ENCODE measurements at places on chromosomes 7 and 10.

GRCh38 chr7:155878674-155879073 is 66.4 kb upstream of the SHH start:
- DNase-seq, result no peak

DNA sequence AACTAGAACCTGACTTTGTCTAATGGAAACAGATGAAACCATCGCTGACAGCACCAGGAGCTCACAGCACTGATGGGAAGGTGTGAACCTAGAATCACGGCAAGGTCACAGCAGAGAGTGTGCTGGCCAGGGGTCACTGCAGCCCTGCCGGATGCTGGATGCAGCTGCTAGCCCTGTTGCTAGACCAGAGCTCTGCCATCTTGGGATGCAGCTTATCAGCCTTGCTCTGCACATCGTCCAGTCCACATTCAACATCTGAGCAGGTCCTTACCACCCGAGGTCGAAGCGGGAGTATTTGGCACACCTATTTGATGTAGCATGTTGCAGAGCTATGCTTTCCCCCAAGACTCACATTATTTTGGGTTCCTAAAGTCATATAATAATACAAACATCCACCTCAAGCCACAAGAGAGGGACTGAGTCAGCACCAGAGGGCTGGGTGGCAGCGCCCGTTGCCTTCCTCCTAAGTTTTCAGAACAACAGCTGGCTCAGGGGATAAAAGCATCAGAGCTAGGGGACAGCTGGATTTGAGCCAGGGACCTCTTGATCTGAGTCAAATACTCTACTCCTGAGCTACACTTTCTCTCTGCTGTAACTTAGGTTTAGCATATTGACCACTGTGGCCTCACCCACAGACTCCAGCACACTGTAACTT is 135.3 kb downstream of the ZNF467 start:
- DNase-seq, result no peak

DNA sequence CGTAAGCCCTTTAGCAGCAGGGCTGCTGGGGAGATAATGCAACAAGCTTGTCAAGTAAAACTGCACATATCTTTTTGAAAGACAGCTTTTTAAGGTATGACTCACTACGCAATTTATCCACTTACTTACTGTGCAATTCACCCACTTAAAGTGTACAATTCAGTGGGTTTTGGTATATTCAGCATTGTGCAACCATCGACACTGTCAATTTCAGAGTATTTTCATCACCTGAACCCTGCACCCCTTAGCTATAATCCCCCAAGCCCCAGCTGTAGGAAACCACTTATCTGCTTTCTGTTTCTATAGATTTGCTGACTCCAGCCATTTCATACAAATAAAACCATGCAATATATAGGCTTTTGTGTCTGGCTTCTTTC is 168.0 kb downstream of the PTPN20 start:
- DNase-seq, result no peak

DNA sequence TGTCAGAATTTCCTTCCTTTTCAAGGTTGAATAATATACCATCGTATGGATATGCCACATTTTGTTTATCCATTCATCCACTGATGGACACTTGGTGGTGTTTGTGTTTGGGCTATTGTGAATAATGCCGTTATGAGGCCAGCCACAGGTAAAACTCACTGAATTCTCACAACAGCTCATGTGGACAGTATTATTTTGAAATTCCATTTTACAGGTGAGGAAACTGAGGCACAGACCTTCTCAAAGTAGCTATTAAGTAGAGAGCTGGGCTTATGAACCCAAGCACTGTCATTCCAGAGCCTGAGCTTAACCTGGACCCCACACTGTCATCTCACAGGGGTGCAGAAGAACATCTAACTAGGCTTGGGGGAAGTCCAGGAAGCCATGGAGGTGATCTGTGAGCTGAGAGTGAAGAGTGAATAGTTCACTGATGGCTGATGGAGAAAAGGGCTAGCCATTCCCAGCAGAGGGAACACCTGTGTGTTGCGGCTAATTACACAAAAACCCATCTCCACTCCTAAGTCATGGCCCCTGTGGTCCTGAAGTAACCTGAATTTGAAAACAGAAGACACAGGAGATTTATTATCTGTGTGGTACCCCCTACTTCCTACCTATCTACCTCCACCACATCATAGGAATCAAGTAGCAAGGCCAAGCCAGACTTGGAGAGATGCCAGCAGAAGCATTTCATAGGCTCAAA is 8.7 kb downstream of the INMT start:
- no peak for DNase-seq

- no peak for DNase-seq
These were observed 40.3 kb upstream of the YAE1 start for GRCh38 chr7:39525926-39526325.

- DNase-seq, result no peak
These were observed 184.7 kb upstream of the KCTD7 start for GRCh38 chr7:66443946-66444345.

DNA sequence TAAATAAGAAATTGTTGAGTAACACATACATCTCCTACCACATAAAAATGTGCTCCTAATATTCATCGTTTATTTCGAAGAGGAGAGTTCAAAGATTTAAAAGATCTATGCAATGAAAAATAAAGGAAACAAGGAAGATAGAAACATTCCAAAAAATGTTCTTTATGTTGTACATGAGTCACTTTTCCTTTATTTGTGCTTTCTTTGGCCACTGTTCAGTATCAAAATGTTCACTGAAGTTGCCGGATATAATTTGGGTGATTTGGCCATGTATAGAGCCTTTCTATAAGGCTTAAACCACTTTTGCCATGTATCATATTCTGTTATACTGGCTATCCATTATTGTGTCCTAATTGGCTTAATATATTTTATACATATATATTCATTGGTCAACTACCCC is 62.9 kb upstream of the PRR15 start:
- no peak for DNase-seq

DNA sequence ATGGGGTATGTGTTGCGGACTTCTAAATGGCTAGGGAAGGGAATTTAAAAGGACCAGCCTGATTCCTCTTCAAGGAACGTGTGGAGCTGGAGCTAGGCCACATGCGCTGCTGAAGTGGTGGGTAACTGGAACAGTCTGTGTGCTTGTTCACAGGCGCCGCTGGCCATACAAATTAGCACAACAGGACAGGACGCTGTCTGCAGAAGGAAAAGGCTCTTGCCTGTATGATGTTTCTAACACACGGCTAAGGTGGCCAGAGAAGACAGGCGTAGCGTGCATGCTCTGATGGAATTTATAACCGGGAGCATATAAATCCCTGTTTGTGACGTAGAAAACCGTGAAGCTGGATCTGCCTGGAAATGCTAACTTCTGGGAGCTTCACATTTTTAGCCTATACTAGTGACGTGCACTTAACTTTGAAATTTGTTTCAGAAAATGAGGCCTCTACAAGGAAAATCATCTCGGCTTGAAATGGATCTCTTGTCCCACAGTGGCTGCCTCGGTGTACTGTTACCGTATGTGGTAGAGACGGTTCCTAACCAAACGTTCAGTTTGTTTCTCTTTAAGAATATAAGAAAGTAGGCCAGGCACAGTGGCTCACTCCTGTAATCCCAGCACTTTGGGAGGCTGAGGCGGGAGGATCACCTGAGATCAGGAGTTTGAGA is 569.4 kb downstream of the PTPRN2 start:
- DNase-seq, result no peak

- no peak for DNase-seq
These were observed 51.3 kb upstream of the PIK3CG start for GRCh38 chr7:106813705-106814305.
